ENCODE measurements at places on chromosomes 3 and 15.

- DNase-seq, result no peak
Observed at GRCh38 chr15:84861781-84862180, 22.7 kb upstream of the SLC28A1 start.

- DNase-seq, result no peak
Observed at GRCh38 chr3:104291437-104291851, 1075.3 kb upstream of the ALCAM start.

DNA sequence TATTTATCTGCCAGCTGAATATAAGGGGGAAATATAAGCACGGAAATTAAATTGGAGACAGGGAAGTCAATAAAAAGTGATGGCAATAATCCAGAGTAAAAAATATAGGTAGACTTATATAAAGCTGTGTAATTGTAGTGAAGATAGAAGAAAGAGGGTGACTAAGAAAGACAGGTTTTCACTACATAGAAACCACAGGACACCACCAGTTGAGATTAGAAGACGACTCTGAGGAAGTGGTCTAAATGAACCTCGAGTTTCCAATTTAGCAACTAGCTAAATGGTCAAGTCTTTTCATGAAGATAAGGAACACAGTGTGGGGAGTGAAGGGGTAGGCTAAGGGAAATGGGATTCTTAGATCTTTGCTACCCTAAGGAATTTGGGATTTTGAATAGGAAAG lies 188.8 kb upstream of the ARL6 start:
- no peak for DNase-seq

GRCh38 chr3:13854492-13854891 lies 25.4 kb downstream of the WNT7A start:
- DNase-seq, result no peak

DNA sequence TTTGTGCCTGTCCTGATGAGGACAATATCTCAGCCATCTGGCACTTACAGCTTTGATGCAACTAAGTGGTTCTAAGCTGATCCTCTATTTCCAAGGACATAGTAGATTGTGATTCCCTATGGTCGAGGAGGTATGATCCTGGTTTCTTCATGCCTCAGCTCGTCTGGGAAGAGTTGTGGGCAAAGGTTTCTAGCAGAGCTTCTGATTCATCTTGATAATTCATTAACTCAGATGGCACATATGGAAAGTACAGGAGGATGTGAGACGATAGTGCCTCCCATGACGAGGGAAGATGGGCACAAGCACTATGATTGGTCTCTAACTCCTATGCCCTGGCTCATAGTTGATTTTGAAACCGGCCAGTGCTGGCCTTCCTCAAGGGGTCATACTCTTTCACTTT lies 334.2 kb upstream of the SEMA6D start:
- no peak for DNase-seq

GRCh38 chr3:126216416-126216815 lies 36.0 kb upstream of the ALDH1L1 start:
- DNase-seq, result no peak

GRCh38 chr3:159857840-159858239 lies 130.8 kb upstream of the IL12A start:
- no peak for DNase-seq

DNA sequence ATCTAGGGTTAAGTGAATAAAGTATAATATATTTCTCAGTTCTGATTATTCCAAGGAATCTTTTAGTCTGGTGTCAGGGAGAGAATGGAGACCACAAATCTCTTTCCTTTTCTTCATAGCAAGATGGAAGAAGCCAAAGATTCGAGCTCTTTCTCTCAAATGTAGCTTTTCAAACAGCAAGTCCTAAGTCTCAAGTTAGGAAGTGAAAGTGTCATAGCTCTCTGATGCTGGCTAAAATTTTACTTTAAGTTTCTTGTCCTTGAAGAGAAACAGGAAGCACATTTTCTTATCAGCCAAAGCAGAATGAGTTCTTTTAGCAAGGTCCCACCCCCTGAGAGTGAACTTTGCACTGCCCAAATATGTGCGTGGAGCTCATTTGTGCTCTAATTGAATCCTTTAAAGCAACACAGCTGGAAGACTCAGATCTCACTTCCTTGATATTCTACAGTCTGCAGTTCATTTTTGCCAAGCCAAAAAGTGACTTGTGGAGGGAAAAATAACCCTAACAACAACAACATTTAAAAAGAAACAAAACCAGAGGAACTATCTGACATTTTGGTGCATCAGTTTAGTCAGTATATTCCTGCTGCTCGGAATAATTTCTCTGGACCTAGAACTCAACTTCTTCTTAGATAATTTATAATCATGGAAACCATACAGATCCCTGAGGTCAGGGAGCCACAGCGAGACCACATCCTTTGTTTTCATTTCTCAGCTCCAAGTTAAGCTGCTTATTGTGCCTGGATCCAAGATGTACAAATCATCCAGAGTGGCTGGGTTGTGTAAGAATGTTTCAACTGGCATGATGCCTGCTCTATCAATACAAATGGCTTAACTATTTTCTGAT lies 238.7 kb upstream of the P2RY1 start:
- DNase-seq, result no peak

- DNase-seq, result peak; percentile 40
Observed at GRCh38 chr3:127170814-127171213, 22.1 kb upstream of the PRR23E start.

DNA sequence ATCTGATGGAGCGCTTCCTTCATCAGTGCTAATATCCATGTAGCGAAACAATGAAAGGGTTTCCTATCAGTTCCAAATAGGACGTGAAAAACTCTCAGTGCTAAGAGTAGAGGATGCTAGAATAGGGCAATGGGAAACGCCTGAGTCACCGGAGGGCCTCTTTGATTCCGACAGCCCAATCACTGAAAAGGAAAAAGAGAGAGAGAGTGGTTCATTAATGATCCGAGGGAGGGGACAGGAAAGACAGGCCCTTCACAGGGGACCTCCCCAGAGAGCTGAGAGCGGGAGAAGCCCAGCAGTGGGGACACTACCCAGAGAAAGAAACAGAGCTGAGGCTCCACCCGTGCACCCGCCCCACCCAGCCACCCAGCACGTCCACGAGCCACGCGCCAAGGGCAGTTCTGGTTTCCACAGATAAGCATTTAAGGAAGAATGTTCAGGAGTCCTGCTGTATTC lies 76.9 kb downstream of the RPN1 start:
- no peak for DNase-seq

DNA sequence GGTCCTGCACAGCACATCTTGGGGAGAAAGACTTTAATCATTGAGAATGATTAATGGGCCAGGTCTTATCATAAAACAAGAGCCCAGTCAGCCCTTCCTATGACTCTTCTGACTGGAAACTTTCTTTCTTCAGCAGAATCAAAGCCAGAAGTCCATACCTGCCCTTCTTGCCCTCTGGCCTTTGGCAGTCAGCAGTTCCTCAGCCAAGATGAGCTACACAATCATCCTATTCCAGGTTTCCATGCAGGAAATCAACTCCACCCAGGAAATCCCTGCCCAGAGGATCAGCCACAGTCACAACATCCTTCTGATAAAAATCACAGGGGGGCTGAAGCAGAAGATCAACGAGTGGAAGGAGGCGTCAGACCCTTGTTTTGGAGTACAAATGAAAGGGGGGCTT lies 26.9 kb downstream of the ZNF589 start:
- no peak for DNase-seq

DNA sequence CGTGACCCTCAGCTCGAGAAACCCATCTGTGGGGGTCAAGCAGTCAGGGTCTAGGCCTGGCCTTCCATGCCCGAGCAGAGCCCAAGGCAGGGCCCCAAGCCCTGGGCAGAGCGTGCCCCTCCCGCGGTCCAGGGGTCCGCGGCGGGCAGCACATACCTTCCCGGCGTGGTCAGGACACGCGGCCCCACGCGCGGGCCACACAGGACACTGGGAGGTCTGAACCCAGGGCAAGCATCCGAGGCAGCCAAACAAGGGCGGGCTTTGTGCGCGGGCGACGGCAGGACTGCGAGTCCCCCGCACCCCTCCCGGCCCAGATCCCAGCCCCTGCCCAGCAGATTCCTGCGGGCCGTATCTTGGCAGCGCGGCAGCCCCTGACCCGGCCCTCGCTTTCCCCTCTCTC lies 61.6 kb upstream of the ACAN start:
- DNase-seq, result no peak

- no peak for DNase-seq
Observed at GRCh38 chr3:88131695-88132094, 18.1 kb upstream of the C3orf38 start.

GRCh38 chr3:23129817-23130216 lies 73.3 kb upstream of the UBE2E2 start:
- DNase-seq, result no peak

DNA sequence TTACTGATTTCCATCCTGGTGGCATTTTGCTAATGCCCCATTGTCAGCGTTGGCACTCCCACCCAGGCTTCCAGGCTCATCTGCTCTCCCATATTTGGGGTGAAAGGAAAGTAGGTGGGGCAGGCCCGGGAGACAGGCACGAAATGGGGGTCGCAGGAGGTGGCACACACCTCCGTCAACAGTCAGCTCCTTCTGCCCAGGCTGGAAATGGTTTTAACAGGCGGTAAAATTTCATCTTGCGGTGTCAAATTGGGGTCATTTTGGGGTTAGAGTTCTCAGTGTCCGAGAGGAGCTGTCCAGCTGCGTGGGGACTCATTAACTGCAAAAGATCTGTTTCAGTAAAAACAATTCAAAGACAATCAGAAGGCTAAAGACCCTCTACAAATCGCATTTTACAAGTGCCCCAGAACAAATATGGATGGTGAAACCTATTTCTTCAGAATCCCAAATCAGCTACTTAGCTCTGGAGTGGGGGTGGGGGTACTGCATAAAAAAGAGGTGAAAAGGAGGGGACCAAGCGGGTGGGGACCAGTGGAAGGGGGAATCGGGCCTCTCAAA lies 4.2 kb upstream of the MEIS2 start:
- DNase-seq, result no peak

DNA sequence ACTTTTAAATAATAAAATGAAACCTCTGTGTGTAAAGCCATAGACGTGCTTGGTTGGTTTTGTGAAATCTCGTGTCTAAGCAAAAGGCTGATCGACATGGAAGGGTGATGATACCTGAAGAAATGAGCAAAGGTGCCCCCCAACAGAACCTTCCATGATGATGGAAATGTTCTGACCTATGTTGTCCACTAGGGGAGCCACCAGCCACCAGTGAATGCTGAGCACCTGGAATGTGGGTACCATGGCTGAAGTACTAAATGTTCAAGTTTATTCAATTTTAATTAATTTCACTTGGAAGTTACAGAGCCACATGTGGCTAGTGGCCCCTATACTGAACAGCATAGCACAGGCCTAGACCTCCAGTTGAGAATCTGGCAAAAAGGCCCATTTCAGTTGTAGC lies 158.8 kb downstream of the POLR2M start:
- no peak for DNase-seq

DNA sequence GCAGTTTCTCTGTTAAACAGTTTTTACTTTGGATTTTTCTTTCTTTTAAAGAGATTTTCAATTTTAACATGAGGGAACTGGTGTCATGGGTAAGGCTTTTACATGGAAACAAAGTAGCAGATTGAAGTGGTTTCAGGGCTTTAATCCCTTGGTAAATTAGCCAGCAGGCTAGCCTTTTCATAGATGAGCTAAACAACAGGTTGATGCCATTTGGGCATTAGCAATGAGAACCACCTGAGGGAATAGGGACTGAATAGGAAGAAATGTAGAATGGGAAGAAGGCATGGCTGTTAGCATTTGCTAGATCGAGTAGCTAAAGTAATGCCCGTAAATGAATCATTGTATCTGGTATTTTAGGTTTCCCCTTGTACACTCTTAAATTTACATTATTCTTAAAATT lies 165.5 kb upstream of the MLF1 start:
- no peak for DNase-seq

DNA sequence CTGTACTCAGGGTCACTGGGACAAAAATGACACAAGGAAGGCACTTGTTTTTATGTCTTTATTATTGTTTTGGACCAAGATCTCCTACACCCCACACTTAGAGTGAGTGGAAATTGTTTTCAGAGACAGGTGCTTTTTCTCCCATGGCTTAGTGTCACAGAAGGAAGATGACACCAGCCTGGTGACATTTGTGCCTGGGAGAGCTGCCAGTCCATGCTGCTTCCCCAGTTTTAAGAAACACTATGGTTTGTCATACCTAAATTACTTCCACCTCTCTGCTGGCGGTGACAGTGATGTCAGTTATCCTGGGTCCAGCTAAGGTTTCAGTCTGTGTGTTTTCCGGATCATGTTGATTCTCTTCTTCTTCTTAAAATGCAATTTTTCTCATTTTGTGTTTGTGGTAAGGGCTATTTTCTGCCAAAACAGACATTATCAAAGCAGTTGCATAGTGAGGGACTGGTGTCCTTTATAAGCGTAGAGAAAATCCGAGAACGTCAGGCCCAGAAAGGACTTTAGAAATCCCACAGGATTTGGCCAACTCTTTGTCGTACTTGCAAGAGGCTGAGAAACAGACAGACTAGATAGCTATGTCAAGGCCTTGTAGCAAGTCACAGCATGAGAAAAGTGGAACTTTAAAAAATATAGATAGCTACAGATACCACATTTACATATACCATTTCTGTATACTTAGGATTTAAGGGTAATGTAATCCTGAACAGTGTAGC lies 149.5 kb downstream of the TP63 start:
- no peak for DNase-seq

- DNase-seq, result no peak
Observed at GRCh38 chr15:101256757-101257156, 4.9 kb upstream of the CHSY1 start.

DNA sequence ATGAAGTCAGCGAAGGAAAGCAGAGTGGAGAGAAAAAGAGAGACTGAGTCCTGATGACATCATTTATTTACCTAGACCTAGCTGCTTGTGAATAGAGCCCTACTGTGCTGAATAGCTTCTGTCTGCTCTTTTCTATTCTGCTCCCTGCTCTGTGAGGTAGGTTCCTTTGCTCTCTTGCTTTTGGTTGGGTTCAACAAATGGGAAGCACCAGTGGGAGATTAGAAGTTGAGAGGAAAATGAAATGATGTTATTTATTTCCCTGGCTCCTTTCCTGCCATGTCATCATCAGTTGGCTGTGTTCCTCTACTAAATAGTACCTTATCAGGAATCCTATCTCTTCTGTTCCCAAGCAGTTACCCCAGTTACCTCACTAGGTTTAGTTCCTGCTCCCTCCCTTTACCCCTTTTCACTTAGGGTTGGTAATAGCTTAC lies 23.5 kb downstream of the DTWD1 start:
- DNase-seq, result no peak

GRCh38 chr3:141367038-141367730 lies 1.1 kb upstream of the ZBTB38 start:
- DNase-seq, result no peak

- DNase-seq, result no peak
Observed at GRCh38 chr3:53211706-53212702, 43.8 kb downstream of the TKT start.

DNA sequence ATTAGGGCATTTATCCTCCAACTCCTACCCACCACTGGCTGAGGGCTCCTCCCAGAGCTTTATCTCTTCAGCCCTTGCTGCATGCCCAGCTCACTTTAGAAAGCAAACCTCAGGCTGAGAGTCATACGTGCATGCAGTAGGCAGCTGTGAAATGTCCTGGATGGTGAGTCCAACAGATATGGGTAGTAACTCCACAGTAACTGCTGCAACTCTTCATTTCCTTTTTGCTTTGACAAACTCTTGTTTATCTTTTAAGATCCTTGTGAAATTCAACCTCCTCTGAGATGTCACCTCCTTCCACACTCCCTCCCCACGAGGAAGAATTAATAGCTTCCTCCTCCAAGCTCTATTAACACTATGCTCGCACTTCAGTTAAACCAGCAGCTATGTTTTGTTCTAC lies 35.9 kb upstream of the CTNNB1 start:
- no peak for DNase-seq

- DNase-seq, result no peak
Observed at GRCh38 chr3:104245261-104245660, 1121.4 kb upstream of the ALCAM start.

All from GOT3 (cell line).